ENCODE measurements at places on chromosomes 4 and X.
A peak's percentile ranks its signal among the peaks of the same experiment; 100 is the strongest.

DNA sequence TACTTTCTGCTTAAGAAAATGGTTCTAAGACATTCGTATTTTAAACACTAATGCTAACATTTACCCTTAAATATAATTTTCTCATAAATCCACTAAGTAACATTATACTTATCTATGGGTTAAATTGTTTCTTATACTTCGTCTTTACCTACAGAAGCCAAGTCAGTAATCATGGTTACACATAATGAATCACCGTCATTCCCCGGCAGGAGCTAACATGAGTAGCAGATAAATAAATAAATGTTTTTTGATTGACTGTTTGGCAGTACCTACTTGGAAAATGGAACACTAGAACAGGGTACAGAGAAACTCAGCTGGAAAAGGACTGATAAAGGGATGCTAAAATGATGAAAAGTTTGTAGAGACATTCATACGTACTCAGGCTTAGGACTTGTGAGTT lies 430.4 kb downstream of the ACTRT1 start:
- no peak for DNase-seq

- DNase-seq: no peak
Observed at GRCh38 chr4:172155838-172156345, 342.7 kb downstream of the GALNTL6 start.

DNA sequence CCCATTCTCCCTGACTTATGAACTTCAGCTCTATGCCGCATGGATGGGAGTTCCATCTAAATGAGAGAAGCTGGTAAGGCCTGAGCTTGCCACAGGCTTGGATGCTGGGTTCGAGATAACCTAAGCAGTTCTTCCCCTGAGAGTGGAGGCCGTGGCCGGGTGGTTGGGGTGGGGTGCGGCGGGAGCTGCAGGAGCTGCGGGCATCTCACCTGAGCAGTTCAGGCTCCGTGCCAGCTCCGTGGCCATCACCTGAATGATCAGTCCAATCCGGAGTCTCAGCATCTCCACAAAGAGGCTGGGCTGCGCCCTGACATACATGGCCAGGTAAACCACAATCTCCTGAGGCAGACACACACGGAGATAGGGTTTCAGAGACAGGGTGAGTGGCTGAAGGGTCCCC lies 77.6 kb downstream of the PHKA2 start:
- DNase-seq: no peak

DNA sequence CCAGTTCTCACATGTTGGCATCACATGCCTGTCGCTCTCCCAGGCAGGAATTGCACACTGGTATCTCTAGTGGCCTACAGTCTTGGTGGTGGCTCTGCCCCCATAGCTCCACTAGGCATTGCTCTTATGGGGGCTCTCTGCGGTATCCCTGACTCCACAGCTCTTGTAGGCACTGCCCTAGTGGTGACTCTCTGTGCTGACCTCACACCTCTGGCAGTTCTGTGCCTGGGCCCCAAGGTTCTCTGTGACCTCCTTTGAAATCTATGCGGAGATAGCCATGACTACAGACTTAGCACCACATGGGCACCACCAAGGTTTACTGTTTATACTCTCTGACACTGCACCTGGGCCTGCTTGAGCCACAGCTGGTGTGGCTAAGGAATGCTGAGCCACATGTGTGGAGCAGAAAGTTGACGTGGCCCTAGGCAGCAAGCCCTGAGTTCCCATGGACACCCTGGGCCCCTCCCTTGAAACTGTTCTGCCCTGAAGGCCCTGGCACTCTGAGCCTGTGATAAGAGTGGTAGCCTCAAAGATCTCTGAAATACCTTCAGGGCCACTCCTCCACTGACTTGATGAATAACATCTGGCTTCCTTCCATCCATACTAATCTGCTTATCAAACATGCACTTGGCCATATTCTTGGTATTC lies 8.0 kb downstream of the SLC9B1 start:
- no peak for DNase-seq

- DNase-seq: peak; percentile 2
Observed at GRCh38 chrX:119067023-119067739, 5.6 kb upstream of the CT47C1 start.

GRCh38 chrX:150268839-150269355 lies 94.2 kb upstream of the MAMLD1 start:
- DNase-seq: no peak

GRCh38 chrX:100905620-100906019 lies 23.1 kb downstream of the XKRX start:
- DNase-seq: no peak

- DNase-seq: no peak
Observed at GRCh38 chr4:89836031-89836745, 773 bp downstream of the SNCA start.

DNA sequence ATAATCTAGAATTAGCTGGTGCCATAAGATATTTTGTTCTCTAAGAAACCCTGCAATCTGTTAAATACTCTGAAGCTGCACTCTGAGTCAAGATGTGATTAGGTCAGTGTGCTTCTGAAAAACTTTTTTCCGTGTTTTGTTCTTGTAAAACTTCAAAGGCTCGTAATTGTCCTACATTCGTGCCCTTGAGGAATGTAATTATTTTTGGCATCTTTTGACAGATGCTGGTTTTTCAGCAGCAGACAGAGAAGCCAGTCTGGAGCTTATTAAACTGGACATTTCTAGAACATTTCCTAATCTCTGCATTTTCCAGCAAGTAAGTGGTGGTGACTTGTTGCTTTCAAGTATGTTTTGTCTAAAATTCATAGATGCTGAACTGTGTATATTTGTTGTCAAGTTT lies 36.8 kb upstream of the TADA2B start:
- no peak for DNase-seq

DNA sequence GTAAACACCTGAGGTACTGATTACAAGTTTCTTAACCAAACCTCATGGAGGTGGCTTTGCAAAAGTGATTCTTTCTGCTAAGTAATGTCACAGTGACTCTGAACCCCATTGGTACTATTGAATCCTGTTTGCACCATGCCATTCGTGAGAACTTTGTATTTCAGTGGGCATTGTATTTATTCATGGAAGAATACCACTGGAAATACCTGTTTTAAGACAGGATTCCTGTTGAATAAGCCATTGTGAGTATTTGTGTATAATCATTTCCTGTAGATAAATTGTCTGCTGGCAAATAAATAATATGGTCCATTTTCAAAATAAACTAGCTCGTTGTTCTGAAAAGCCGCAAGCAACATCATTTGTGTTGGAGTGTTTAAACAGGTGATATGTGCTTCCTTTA lies 136.4 kb upstream of the GUCY1A1 start:
- peak; percentile 59 for DNase-seq

DNA sequence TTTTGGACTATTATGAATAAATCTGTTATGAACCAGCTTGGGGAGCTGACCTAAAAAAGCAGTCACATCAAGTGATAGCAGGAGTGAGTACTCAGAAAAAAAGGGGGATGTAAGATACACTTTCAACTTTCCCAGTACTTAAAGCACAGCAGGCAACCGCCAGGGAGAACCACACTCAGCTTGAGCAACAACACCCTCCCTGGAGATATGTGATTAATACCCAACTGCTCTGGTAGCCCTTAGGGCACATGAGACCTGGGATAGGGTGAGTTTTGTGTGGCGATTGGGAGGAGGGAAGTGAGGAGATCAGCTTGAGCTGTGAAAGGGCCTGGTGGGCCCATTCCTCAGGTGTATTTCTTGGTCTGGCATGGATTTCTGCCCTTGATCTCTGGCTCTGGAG lies 220.3 kb upstream of the SFRP2 start:
- no peak for DNase-seq

DNA sequence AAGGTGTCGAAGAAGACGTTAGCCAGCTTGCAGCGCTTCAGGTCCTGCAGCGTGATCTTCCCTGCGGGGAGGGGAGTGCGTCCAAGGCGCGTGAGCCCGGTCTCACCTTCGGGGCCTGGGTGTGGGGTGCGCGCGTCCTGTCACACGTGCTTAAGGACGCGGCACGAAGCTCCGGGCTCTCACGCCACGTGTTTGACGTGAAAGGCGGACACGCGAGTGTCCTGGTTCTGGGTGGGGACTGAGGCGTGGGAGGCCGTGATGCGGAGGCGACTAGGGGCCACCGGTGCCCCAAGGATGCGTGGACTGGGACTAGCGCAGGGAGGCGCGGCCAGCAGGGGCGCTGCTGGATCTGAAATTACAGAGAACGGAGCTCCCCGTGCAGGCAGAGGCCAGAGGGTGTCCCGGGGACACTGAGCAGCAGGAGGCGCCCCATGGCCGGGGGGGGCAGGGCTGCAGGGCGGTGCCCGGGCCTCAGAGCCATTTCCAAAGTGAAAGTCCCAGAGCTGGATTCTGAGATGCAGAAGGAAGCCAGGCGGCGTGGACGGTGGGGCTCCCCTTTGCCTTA lies 20.3 kb upstream of the GTPBP6 start:
- no peak for DNase-seq

- no peak for DNase-seq
Observed at GRCh38 chr4:84597450-84597849, 14.5 kb downstream of the CDS1 start.

DNA sequence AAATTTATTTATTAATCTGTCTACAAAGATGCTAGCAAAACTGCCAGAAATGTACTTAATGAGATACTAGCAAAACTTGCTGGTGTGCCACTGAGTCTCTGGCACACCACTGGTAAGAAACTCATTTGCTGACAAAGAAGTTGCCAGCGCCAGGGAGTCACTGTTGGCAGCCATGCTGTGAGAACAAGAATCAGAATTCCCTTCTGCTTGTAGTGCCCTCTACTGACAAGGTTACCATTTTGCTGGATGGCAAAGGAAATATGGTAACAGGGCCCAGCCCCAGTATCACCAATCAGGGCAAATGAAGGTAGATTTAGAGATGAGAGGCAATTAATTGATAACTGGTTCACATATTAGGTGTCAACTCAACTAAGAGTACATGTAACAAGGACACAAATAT lies 750.1 kb upstream of the ADGRL3 start:
- DNase-seq: no peak

GRCh38 chr4:115944146-115944905 lies 830.9 kb upstream of the NDST4 start:
- no peak for DNase-seq

GRCh38 chr4:179797738-179798137 lies 2355.5 kb upstream of the AGA start:
- no peak for DNase-seq

GRCh38 chr4:42464550-42465094 lies 67.3 kb downstream of the SHISA3 start:
- no peak for DNase-seq

Measured in NCI-H1048 (cell line).